Colonic mucosa (tissue), 4 donors: ENCODE measurements at places on chromosomes 2 and 18. TPM values are rescaled to one million over a fixed set of nuclear protein-coding genes. Genes with fewer than 3 reads are reported as not detected.
A peak's percentile ranks its signal among the peaks of the same experiment; 100 is the strongest.

PRSS56 gene
- not detected for total RNA-seq

MAP4K3 gene
- 30.9 TPM for total RNA-seq

- no peak for DNase-seq
These were observed 55.1 kb downstream of the RHOB start for GRCh38 chr2:20501974-20502373.

- DNase-seq, result no peak
These were observed 101.0 kb downstream of the ALPK2 start for GRCh38 chr18:58527952-58528287.

DNA sequence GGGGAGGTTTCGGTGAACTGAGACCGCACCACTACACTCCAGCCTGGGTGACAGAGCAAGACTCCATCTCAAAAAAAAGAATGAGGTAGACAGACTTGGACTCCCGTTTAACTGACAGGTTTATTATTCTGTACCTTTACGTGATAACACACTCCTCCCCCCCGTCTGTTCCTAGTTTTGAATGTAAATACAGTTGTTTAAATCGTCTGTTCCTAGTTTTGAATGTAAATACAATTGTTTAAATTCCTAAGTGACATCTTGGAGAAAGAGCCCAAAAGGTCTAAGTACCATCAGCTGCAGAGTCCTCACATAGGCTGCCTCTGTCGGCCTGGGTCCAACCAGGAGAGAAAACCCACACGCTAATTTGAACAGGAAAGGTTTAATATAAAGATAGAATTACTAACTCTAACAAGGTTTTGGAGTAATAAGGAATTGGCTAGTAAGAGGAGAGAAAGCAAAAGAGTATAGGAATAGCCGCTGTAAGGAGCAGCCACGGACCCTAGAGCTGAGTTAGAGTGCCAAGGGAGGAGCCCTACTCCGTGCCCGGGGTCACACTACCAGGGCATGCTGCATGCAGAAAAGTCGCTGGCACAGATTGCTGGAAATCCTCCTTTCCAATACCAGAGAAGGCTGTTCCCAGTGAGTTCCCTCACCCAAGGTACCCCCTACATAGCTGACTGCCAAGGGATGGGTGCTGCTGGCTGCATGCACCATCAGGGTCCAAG lies 83.5 kb upstream of the RANBP2 start:
- peak; percentile 11 for DNase-seq

DNA sequence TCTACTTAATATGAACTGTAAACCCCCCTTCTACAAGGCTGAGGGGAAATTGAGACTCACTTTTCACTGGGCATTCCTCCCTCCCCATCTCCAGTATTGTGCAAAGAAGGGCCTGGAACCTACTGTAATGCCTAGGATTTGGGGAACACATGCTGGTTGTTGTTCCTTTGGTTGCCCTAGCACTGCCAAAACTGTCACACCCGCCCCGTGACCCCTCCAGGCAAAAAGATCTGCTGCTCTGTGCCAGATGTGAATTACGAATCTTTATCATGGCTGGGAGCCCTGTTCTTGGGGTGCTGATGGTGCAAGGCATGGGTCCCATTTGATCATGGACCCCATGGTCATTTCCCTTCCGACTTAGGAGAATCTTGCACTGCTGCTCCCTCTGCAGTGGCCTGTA lies 95.4 kb downstream of the CABLES1 start:
- DNase-seq, result no peak

GRCh38 chr2:177391822-177392372 lies 676 bp upstream of the AGPS start:
- DNase-seq, result no peak

QPCT gene
- 10.7 TPM for total RNA-seq

DNA sequence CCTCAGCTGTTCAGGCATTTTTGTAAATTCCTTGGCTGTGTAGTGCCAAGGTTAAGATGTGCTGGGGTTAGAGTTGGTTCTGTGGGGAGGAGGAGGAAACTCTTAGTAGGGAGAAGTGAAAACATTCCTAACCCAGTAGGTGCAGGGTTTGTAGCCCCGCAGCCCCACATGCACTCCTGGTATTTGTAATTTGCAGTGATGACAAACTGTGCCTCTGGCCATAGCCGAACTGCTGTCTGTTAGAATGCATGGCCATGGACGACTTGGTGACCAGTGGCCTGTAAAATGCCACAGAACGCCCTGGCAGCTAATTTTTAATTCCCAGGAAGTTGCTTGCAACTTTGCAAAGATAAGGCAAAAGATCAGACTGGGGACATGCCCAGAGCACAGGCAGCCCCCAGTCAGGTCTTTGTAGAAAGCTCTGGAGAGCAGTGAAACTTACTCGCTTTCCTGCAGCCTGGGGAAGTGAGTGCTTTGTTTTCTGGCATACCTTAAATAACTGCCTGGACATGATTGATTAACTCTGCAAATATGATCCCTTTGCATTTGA lies 38.4 kb downstream of the LYPD6B start:
- no peak for DNase-seq

DNA sequence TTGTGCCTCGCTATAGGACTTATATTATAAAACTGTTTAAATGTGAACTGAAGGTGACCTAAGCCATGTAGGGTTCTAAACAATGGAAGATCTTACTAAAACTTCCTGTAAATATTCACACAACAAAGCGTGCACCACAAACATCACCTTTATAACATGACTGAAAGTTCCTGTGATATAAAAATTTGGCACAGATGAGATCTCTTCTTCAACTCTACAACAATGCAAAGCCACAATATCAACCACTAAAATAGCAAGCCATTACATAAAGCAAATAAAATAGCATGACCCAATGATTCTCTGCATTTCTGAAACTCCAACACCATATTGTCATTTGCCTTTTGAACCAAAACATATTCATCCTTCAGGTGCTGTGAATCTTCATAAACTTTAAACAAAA lies 3.5 kb downstream of the YES1 start:
- no peak for DNase-seq

SAP130 gene
- total RNA-seq, result 30.6 TPM

DNA sequence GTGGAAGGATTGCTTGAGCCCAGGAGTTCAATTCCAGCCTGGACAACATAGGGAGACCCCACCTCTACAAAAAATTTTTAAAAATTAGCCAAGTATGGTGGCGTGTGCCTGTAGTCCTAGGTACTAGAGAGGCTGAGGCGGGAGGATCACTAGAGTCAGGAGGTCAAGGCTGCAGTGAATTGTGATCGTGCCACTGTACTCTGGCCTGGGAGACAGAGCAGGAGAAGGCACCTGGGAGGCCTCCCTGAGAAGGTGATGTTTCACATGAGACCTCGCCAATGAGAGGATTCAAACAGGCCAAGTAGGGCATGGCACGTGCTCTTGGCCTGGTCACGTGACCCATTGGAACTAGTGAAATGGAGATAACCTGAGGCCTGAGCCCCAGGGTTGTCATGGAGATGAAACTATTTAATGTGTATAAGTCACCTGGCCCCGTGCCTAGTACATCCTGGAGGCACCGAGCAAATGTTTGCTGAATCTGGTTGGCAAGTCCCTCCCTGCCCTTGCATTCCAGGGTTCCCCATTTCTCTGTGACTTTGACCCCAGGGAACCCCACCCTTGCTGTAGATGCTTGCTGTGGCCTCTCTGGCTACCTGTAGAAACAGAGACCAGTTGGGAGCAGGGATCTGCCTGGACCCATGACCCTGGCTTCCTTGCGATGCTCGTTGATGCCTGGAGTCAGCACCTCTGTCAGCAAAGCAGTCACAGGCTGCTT lies 26.1 kb upstream of the ROCK2 start:
- peak; percentile 95 for DNase-seq

GRCh38 chr2:223943561-223944008 lies 1.6 kb downstream of the WDFY1 start:
- peak; percentile 75 for DNase-seq

DNA sequence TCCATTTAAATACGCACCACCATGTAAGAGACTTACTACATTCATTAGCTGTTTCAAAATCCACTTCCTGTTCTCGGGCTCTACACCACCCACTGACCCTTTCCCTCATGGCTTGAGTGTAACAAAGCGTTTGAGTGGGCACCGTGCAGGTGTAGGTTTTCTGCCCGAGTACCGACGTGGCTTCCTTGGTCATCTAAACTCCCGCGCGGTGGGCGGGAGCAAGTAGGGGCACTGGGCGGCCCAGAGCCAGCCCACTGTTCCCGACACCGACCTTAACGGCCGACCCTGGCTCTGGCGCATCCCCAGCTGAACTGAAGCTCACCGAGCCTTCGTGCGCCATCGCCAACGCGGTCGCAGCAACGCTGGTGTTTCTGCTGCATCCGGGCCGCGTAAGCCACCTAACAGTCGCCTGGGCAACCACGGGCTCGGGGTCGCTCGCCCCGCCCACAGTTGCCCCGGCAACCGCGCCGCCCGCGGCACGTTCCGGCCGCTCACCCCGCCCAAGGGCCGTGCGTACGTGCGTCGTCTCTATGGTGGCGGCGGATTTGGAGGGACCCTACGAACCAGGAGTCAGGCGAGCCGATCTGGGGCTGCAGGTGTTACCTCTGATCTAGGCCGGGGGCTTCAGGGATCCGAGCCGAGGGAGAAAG lies at the start of the genes C2orf81 and WDR54:
TSS of gene C2orf81 (minus strand) at position 399 of the 650 bp plus-strand sequence. CDS start at position 340, 59 bp downstream.
TSS of gene WDR54 (plus strand) at position 510 of the 650 bp plus-strand sequence. CDS start 424 bp downstream, outside the sequence.
- DNase-seq, result peak; percentile 87

ACVR1C gene
- total RNA-seq, result 5.7 TPM

DNAH6 gene
- 1.8 TPM for total RNA-seq

DNA sequence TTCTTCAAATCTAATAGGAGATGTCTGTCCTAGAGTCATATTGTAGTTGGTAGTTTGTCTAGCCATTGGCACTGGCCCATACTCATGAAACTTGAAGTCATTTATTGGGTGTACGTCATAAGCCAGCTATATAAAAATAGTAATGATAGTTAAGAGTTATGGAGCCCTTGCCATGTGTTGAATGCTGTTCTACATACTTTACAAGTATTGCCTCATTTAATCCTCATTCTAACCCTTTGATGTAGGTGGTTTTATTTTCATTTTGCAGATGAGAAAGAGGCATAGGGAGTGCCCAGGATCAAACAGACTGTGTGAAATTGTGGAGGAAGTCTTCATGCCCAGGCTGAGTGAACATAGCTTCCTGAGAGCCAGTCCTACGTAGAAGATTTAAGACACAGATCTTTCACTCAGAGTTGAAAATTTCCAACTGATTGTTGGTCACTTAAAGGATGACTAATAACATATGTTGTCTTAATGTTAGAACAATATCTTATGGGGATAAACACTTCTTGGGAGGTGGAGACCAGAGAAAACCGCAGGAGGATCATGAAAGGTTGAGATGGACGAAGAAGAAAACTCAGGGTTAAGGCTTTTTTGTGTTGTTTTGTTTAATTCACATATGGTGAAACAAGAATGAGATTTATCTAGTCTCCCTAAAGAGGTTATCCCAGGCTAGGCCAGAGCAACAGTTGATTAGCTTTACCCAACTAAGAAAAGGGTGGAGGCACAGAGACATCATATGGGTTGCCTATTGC lies 156.0 kb downstream of the CERS6 start:
- no peak for DNase-seq

CFAP65 gene
- total RNA-seq, result 1.6 TPM

PCARE gene
- total RNA-seq, result not detected

DNA sequence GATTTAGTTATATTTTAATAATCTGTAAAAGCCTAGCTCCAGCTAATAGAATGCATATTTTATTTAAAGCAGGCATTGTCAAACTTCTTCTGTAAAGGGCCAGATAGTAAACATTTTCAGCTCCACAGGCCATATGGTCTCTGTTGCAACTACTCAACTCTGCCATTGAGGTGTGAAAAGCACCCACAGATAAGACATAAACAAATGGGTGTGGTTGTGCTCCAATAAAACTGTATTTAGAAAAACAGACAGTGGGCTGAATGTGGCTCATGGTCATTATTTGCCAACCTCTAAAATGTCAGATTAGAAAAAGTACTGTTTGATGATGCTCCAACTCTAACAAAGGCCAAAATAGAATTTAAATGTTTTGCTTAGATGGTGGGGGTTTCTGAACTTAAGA lies 519.9 kb downstream of the RNF144A start:
- no peak for DNase-seq

ACADL gene
- total RNA-seq, result 0.12 TPM
